CD14-positive monocyte (primary cell): ENCODE measurements at places on chromosomes 2 and 18. TPM values are rescaled to one million over a fixed set of nuclear protein-coding genes. Genes with fewer than 3 reads are reported as not detected.

DNA sequence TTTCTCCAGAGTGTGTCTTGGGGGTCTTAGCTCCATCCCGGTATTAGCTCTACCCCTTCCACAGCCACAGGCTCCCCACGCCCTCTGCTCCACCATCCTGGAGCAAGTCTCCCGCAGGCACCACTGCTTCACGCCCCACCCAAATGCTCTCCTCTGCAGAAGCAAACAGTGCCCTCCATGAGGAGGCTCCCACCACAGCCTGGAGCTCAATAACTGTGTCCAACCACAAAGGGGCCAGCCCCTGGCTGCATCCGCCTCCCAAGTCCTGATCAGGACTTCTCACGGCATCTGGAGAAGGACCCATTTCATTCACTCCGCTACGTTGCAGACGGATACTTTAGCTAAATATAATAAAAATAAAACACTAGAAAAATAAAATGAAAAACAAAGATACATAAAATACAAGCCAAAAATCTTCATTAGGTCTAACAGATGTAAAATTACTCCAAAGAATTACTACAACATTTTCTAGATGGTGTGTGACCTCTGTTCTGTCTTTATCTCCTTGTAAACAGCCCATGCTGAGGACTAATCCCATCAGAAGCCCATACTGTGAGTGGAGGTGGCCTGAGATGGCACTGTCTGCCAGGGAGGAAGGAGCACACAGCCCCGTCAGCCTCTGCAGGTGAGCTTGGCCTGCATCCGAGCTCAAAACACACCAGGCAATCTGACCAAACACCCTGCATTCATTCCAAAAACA, 210.8 kb upstream of the RAB6C start:
- H3K36me3 ChIP-seq = no peaks in the 10 kb centered on the region
- H3K4me1 ChIP-seq = no peaks in the 10 kb centered on the region
- no peaks in the 10 kb centered on the region for H3K27me3 ChIP-seq
- H3K4me3 ChIP-seq = no peak overlapping the region
- no peak for DNase-seq

- no peak overlapping the region for H3K4me3 ChIP-seq
- H3K4me1 ChIP-seq = peaks cover 28% of the 10 kb centered on the region
- H3K36me3 ChIP-seq = no peaks in the 10 kb centered on the region
Measured at GRCh38 chr2:33496150-33496549, 19.7 kb downstream of the RASGRP3 start.

- H3K4me3 ChIP-seq = no peak overlapping the region
- H3K4me1 ChIP-seq = peaks cover 21% of the 10 kb centered on the region
- H3K36me3 ChIP-seq = no peaks in the 10 kb centered on the region
Measured at GRCh38 chr2:96875498-96876268, 5.8 kb upstream of the SEMA4C start.

- H3K27me3 ChIP-seq = no peaks in the 10 kb centered on the region
- no peaks in the 10 kb centered on the region for H3K4me1 ChIP-seq
- DNase-seq = no peak
- H3K36me3 ChIP-seq = no peaks in the 10 kb centered on the region
Measured at GRCh38 chr2:119112230-119112629, 46.3 kb downstream of the C1QL2 start.

GRCh38 chr18:8455661-8456614, 153.3 kb upstream of the RAB12 start:
- no peaks in the 10 kb centered on the region for H3K4me1 ChIP-seq
- no peak overlapping the region for H3K4me3 ChIP-seq
- no peak overlapping the region for H3K27ac ChIP-seq
- H3K27me3 ChIP-seq = no peaks in the 10 kb centered on the region
- no peak for DNase-seq
- H3K36me3 ChIP-seq = no peaks in the 10 kb centered on the region

- DNase-seq = no peak
- H3K36me3 ChIP-seq = no peaks in the 10 kb centered on the region
- no peak overlapping the region for H3K27ac ChIP-seq
- H3K4me3 ChIP-seq = no peak overlapping the region
- H3K27me3 ChIP-seq = no peaks in the 10 kb centered on the region
Measured at GRCh38 chr2:31765078-31765945, 184.6 kb upstream of the SRD5A2 start.

DNA sequence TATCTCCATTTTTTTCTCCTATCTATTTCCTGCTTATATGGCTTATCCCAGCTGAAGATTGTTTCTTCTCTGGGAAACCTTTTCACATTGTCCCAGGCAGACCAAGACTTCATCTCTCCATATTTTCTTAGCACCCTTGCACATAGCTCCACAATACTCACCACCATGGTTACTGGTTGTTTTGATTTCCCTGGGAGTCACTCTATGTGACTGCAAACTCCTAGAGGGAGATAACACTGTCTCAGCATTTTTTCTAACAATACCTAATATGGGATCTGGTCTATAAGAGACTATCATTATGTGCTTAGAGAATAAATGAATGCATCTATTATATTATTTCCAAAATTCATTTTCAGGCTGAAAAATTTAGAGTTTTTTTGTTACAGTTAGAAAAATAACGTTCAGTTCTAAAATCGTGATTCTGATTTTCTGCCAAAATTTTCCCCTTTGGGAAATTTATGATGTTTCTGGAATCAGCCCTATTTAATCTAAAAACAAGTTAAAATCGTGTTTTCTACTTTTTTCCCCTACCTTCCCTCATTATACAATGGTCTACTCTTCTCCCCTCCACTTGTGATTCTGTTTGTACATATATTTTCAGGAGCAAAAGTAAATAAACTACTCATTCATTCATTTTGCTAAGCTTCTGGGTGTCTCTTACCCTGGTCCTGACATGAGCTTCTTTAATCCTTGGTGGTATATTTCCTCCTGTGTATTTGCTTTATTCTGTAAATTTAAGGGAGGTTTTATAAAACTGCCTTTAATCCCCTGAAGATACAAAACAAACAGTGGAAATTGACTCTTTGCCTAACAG, 95.4 kb downstream of the HNMT start:
- no peaks in the 10 kb centered on the region for H3K27me3 ChIP-seq
- peaks cover 6% of the 10 kb centered on the region for H3K4me1 ChIP-seq
- no peak overlapping the region for H3K27ac ChIP-seq
- H3K36me3 ChIP-seq = no peaks in the 10 kb centered on the region
- H3K4me3 ChIP-seq = no peak overlapping the region
- no peak for DNase-seq

Gene C18orf32
- 115 TPM for polyA plus RNA-seq

Gene CCDC74B
- polyA plus RNA-seq = not detected in 2 replicates

Gene SGPP2
- polyA plus RNA-seq = 0.03 TPM in 1 of 2 replicates, not detected in the other

Gene RUFY4
- polyA plus RNA-seq = 24.0 and 26.1 TPM in 2 replicates

Gene CNDP1
- polyA plus RNA-seq = not detected
